Right lung (tissue), 10 donors: ENCODE measurements at places on chromosomes 2 and 18.
A peak's percentile ranks its signal among the peaks of the same experiment; 100 is the strongest.

- DNase-seq: peak; percentile 43
These were observed 11.6 kb upstream of the BOK start for GRCh38 chr2:241546771-241547498.

DNA sequence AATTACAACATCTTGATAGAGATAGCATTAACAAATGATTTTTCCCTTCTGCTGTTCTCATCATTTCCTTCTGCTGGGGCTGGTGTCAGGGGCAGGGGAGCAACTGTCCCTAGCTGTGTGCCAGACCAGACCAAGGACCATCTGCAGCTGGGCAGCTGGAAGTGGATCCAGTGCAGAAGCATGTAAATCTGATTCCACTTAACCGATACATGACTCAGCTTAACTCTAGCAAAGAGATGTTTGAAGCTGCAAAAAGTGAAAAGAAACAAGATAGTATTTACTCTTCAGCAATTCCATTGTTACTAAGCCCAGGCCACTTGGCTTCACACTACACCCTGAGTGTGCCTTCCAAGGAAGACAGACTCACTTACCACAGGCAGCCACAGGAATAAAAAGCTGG, 151.1 kb downstream of the GALNT1 start:
- no peak for DNase-seq

DNA sequence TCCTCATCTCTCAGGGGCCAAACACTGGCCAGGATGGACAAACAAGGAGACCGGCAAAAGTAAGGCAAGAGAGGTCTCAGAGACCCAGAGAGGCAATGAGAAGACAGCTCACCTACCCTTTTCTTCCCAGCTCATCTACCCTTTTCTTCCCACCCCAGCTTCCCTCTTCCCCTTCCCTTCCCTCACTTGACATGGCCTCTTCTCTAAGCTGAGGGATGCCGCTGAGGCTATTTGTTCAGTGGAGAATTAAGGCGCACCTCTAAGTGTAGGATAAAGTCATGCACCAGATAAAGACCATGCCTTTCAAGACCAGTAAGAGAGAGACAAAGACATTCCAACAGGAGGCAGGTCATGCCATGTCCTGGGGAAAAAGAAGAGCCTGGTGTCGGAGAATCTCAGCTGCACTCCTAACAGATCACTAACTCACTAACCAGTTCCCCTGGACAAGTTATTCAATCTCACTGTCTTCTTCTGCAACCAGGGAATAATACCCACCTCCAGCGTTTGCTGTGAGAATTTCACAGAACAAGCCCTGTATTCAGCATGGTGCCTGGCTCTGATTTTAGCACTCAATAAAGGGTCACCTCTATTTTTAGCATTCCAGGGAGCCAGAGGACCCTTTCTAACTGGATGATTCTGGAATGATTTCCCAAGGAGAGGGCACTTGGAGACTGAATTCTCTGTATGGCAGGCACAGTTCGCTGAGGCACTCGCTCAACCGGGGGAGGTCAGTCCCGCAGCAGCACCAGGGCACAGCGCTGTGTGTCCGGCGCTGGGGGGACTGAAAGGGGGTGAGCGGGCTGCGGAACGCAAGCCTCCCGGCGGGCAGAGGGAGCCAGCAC, 3.0 kb upstream of the FOSL2 start:
- no peak for DNase-seq

DNA sequence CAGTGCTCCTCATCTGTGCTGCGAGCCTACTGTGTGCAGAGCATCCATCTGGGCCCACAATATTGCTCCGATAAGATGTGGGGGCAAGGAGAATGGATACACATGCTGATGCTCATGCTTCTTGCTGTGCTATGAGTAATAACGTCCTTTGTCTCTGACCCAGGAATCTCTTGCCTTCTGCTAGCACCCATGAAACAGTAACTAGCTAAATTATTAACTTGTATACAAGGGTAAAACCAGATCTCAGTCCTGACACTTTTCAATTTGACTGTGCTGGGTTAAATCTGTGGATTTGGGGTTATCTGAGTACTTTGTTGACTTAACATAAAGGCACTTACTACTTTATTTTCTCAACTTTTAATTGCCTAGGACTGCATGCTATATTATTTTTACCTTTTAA, 357.6 kb downstream of the SLC4A3 start:
- DNase-seq: no peak

DNA sequence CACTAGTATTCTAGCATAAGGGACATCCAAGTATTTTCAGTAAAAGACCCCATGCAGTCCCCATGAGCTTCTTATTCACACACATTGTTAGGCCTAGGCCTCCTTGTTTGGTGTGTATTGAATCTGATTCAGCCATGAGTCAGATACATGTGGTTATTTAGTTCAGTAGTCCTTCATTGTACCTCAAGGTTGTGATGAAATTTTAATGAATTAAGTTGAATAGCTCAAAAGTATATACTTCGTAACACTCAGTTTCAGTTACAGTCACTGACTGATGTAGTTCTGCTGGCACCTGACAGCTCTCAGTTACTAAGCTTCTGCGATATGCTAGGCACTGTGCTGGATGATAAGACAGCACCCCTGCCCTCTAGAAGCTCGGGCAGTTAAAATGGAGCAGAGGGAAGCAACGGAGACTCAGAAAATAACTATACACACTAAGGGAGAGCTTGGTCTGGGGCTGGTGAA, 86.4 kb downstream of the XRCC5 start:
- DNase-seq: no peak

DNA sequence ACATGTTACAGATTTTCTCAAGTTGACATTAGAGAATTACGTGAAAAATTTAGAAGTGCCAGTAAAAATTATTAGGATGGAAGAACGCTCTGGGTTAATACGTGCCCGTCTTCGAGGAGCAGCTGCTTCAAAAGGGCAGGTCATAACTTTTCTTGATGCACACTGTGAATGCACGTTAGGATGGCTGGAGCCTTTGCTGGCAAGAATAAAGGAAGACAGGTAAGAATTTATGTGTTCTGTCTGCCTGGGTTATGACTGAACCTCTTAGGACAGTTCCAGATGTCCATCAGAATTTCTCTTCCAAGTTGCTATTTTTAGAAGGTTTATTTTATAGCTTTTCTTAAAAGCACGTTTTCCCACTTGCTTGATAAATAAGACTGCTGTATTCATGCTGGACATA, 371.0 kb downstream of the GALNT13 start:
- DNase-seq: no peak

DNA sequence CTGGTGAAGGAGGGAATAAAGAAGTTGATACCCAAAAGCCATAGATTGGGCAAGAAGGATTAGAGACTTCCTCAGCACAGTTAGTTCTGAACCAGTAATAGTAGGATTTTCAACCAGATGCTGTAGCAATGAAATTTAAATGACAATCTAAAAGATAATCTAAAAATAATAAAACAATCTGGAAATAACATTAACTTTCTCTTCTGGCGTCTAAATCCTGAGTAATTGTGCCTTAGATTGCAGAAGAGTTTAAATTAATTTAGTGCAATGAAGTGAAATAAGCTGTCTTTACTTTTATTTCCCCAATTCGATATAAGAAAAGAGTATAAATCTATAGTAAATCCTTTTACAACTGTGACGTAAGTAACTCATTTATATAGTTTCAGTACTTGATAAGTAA, 186.8 kb upstream of the DOK6 start:
- peak; percentile 26 for DNase-seq
